ENCODE measurements at places on chromosomes 5 and 9.

GRCh38 chr9:75866273-75866871, 24.1 kb upstream of the PCSK5 start:
- DNase-seq: no peak

- DNase-seq: no peak
Measured at GRCh38 chr5:68370196-68370595, 154.6 kb downstream of the PIK3R1 start.

GRCh38 chr5:175321927-175322532, 122.0 kb downstream of the DRD1 start:
- DNase-seq: no peak

DNA sequence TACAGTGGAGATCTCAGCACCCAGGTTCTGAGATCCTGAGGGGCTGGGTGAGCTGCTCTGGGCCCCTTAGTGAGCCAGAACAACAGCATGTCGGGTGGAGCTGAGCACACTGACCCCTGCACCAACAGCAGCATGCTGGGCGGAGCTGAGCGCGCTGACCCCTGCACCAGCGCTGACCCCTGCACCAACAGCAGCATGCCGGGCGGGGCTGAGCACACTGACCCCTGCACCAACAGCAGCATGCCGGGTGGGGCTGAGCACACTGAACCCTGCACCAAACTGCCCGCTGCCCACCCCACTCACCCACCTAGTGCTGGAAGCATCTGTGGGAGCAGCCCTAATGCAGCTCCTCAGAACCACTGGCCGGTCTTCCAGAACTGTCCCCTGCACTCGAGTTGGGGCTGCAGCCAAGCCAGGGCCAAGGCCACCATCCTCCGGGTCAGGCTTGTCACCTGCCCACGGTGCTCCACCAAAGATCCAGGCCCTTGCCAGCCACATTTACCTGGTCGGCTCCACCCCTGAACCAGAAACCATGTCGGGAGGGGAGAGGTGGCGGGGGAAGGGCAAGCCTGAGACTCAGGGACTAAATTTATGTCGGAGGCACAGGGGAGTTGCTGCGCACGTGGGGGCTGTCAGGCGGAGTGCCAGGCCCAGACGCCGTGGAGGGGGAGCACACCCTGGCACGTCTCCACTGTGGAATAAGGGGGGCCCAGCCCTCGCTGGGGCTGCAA, 80.3 kb downstream of the ADAMTS2 start:
- DNase-seq: no peak

DNA sequence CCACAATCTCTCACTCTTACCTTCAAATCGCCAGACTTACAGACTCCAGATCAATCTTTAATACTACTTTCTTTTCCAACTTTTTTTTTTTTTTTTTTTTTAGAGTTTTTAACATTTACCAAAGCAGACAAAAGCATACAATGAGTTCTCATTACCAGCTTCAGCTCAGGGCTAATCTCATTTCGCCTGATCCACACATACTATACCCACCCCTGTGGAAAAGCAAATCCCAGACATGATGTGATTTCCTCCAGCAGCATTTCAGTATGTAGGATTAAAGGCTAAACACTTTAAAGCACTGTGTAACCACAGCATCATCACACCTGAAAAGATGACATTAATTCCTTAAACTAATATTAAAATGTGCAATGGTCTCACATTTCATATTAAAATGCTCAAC, 138.8 kb upstream of the RETREG1 start:
- DNase-seq: no peak
